Hindlimb muscle (tissue), 1 donor: ENCODE measurements at places on chromosomes 11 and 22.

DNA sequence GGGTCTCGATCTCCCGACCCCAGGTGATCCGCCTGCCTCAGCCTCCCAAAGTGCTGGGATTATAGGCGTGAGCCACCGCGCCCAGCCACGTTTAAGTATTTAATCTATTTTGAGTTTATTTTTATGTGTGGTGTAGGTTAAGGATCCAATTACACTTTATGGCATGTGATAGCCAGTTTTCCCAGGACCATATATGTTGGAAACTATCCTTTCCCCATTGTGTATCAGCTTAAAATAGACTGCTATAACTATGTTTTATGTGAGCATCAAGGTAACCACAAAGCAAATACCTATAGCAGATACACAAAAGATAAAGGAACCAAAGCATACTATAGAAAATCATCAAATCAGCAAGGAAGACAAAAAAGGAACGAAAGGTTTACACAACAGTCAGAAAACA is 42.4 kb downstream of the TTC28 start:
- DNase-seq, result no peak

- DNase-seq, result no peak
Observed at GRCh38 chr11:69203901-69204245, 48.1 kb downstream of the SMIM38 start.

GRCh38 chr11:27926486-27926885 is 181.5 kb downstream of the KIF18A start:
- no peak for DNase-seq

- no peak for DNase-seq
Observed at GRCh38 chr11:73833067-73833466, 43.6 kb downstream of the COA4 start.

GRCh38 chr11:41320653-41321052 is 138.8 kb downstream of the LRRC4C start:
- peak; percentile 59 for DNase-seq

GRCh38 chr11:4699697-4700435 is 2.2 kb upstream of the OR51E2 start:
- no peak for DNase-seq

DNA sequence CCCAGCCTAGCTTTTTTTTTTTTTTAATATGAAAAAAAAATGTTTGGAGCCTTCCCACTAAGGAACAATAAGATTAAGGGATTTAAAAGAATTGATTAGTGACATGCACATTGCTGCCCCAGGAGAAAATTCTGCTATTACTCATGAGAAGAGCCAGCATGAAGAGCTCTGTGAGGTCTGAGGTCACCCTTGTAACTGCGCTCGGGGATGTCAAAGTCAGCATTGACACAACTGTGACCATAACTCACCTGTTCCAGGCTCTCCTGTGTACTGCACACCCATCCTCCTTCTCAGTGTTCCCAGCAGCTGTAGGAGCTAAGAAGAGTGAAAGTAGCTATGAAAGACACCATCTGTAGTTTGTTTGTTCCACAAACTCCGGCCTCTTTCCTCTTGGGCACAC is 109.8 kb upstream of the FGF3 start:
- no peak for DNase-seq

DNA sequence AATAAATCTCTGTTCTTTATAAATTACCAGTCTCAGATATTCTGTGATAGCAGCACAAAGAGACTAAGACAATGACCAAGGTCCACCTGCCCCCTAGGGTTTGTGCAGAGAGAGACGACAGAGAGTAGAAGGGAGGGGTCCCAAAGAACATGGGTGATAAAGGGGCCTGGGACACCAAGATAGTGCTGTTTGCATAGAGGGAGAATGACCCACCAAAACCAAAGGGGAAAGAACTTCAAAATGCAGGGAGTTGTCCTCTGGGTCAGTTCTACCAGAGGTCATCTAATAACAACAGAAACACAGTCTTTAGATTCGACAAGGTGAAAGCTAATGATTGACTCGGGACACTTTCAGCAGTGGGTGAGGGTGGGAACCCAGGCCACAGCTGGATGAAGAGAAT is 23.7 kb downstream of the FAM227A start:
- no peak for DNase-seq

DNA sequence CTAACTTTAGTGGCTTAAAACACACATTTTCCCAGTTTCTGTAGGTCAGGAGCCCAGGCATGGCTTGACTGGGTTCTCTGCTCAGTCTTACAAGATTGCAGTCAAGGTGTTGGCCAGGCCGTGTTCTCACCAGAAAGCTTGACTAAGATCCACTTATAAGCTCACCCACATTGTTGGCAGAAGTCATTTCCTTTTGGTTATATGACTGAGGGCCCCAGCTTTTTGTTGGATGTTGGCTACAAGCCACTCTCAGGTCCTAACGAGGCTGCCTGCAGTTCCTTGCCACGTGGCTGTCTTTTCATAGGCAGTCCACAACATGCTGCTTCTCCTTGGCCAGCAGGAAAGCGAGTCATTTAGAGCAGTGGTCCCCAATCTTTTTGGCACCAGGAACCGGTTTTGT is 79.3 kb upstream of the CRTAM start:
- DNase-seq, result no peak
